NCI-H1105 (cell line): ENCODE measurements at places on chromosomes 6 and 20.

GRCh38 chr6:26445934-26446667, 5.8 kb downstream of the BTN3A3 start:
- no peak for DNase-seq

DNA sequence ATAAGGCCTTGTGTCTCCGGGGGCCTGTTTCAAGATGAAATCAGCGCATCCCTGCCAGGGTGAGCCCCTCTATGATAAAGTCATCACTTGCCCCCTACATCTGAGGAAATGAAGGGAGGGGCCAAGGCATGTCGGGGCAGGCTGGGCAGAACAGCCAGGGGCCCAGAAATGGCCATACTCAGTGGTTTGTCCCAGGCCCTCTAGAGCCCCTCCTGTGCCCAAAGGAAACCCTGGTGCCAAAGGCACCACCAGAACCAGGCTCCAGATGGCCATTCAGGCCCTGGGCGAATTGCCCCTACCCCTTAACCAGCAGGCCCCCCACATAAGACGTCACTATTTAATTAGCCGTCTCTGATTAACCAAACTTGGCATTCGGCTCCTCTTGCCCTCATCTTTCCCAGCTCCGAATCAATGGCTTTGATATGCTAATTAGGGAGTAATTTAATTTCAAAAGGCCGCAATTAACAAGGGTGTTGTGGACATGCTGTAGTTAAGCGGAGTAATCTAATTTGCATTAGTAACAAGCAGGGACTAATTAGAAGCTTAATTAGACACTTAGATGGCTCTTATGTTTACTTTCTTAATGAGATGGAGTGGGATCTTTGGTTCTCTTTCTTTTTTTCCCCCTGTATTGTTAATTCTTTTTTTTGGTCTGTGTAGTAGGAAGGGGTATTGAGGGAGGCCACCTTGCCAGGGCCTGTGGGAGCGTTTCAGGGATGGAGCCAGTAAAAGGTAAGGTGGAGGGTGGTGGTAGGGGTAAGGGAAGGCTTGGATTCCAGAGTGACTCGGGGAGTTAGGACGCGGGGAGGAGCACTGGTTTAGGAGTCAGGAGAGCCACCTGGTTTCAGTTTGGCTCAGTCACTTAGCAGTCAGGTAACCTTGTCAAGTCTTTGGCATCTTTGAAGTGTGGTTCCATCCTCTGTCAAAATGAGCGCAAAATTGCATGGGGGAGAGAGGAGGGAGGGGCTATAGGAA, 9.4 kb downstream of the FOXP4 start:
- no peak for DNase-seq

DNA sequence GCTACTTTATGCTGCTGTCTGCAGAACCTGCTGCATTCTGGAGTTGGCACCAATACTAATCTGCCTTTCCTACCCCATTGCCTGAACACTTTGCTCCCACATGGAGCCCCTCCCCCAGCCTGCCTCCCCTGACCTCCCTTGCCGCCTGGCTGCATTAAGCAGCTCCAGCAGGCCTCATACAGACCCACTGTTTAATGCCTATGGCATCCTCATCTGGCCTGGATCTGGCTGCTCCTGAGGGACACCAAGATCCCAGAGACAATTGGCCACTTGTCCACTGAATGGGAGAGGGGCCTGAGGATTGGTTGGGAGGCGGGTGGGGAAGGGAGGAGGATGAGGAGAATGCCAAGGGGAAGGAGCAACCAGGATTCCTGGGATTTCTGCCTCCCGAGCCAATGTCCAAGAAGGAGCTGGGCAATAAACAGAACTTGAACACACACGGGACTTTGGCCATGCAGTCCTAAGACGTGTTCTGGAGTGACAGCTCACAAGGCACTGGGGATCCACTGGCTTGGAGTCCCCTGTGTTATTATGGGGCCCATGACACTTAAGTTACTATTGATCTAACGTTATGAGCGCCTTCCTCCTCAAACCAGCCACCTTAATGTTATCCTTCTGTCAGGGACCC, 10.4 kb upstream of the KCNK5 start:
- no peak for DNase-seq

DNA sequence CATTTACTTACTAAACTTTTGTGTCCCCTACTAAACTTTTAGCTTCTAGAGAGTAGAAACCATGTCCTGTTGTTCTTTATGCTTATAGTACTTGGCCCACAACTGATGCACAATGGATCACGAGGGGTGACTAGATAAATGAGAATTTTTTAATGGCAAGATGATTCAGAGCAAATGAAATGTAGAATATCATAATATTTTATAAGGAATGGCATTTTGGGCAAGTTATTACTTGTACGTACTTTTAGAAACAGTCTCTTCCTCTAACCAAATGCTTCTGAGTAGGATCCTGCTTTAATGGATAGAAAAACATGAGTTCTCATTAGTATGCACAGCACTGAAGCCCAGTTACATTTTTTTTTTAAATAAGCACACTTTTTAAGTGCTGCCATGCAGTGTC, 336.3 kb downstream of the NRN1 start:
- DNase-seq = no peak

- no peak for DNase-seq
Observed at GRCh38 chr6:151616091-151616513, 122.3 kb downstream of the CCDC170 start.

GRCh38 chr6:166167258-166167731, 356 bp downstream of the TBXT start:
- no peak for DNase-seq

GRCh38 chr6:41367700-41368099, 32.3 kb downstream of the NCR2 start:
- peak; percentile 63 for DNase-seq

GRCh38 chr6:63673692-63674091, 38.1 kb downstream of the PHF3 start:
- DNase-seq = no peak

GRCh38 chr6:104477569-104477968, 382.1 kb downstream of the HACE1 start:
- DNase-seq = no peak

GRCh38 chr6:139490482-139490881, 116.0 kb upstream of the CITED2 start:
- no peak for DNase-seq

DNA sequence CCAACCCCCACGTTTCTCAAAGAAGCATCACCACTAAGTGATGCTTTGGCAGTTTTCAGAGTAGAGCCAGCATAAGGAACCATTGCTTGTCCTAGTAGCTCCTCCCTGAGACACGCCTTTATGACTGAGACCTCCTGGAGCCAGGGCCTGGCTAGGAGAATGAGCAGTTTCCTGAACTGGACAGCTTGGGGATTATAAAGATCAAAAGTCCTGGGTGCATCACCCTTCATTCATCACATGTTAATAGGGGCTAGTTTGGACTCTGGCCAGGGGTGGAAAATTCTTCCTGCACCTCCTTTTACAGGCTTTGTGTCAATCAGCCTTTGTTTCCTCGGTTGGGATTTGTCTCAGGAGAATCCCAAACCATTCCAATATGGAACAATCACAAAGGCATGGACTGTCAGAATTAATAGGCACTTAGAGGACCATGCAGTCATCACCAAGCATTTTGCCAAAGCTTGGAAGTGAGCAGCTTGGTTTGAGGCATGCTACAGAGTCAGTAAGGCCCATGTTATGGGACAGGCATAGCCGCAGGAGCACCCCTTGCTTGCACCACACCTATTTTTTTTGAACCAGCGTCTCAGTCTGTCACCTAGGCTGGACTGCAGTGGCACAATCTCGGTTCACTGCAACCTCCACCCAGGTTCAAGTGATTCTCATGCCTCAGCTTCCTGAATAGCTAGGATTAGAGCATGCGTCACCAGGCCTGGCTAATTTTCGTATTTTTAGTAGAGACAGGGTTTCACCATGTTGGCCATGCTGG, 64.9 kb upstream of the TGM3 start:
- no peak for DNase-seq

DNA sequence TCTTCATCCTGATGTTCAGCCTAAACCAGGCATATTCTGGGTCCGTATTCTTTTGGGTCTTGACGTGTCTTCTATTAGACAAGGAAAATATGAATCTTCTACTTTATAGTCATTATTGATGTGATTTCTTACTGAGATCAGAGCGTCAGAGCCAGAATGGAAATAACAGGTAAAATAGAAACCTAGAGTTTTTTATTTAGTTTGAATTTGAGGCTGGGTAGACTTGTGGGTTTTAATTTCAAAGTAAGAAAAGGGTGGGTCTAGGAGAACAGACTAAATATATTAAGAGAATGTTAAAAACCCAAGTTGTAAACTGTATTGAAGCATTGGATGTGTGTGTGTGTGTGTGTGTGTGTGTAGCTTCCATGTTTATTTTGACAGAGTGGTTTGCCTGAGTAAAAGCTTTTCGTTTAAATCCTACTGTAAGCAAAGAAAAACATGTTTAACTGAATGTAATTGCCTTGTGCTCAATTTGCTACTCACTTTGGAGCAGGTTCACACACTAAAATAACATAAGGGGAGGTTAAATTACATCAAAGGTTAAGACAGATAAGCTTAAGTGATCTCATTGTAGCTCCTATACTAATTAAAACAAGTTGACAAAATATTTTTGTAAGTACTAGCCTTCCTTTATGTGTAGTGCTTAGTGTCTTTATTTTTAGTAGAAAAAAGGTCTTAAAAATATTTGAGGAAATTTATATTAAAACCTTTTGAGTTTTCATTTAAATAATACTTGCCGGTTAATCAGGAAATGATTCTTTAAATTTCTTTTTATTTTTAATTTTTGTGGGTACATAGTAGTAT, 17.4 kb downstream of the HECA start:
- no peak for DNase-seq

DNA sequence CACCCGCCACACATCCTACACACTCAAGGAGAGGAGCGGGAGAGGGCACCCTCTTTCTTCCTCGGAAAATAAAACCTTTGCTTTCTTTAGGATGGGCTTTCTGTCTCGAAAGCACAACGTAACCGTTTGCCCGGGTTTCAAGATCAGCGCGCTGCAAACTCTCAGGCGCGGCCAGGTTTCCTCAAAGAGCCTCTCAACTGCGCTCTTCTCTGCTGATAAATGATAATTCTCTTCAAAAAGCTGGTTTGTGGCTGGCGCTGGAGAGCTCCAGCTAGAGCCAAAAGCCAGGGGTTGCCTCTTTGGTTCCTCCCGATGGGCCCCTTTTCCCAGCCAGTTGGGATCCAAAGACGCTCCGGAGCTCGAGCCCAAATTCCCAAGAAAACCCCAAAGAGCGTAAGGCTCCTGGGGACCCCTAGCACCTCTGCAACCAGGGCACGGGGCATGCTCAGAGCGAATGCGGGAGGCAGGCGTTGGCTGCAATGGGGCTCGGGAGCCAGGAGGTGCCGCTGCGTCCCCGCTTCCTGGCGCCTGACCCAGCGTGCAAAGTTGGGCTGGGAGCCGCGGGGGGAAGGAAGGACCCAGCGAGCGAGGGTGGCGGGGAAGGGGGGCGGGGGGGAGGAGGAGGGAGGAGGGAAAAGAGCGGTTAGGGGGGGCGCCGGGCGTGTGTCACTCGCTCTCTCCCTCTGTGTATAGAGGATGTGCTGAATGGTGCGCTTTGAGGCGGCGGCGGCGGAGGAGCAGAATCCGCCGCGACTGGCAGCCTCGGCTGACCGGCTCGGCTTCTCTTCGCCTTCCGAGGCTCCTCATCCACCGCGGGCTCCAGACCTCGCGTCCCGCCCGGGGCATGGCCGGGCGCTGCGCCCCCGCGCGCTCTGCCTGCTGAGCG, at the start of gene PLCB1:
Gene PLCB1 (plus strand): TSS at position 669 of the 886 bp plus-strand sequence. CDS start 386 bp downstream, outside the sequence.
- DNase-seq = peak; percentile 91

DNA sequence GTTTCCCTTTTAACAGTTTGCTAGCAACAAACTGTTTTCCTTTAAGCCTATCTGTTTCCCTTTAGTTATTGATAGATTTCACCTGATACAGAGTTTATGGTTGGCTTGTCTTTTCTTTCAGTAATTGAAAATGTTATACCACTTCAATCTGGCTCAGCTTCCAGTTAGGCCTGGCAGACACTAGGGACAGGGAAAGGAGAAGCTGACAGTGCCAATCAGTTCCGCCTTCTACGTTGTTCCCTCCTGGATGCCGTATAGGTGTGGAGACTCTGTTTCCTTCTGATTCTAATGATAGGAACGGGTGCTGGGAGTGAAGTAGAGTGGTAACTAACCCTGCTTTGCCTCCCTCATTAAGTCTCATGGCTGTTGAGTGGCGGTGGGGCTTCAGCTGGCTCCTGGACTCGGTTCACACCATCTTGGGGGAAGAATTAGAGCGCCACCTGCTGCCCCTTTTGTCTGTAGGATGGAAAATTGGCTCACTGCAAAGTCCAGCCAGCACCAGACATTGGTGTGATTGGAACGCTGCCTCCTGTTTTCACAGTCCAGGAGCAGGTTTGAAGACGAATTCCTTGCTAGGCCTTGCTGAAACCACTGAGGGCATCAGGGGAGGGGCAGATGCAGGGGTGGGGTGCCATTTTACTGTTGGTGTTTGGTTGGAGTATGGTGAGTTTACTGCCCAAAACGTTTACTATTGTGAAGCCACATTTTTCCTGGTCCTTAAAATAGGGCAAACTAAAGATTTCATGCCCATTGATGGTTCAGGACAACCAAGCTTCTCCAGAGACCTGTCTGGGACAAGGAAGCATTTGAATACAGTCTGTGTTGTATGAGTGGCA, 1729.5 kb downstream of the GRIK2 start:
- peak; percentile 72 for DNase-seq

GRCh38 chr6:134627707-134628106, 309.8 kb upstream of the SGK1 start:
- DNase-seq = no peak

- no peak for DNase-seq
Observed at GRCh38 chr20:3311623-3312022, 72.6 kb upstream of the SLC4A11 start.

DNA sequence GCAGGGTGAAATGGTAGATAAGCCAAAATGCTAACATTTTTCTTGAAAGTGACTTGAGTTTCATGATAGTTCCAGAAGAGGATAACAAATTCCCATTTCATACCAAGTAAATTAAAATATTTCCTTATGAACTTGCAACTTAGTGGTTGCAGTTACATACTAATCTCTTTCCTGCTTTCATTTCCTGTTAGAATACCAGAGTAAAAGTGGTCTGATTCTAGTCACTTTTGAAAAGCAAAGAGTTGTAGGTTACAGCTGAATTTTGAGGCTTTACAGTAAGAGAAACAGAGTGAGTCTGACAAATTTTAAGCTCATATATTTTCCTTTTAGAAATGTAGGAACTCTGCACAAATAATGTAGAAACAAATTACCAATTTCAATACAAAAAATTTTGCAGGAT, 117.4 kb downstream of the ZFAND3 start:
- DNase-seq = no peak

DNA sequence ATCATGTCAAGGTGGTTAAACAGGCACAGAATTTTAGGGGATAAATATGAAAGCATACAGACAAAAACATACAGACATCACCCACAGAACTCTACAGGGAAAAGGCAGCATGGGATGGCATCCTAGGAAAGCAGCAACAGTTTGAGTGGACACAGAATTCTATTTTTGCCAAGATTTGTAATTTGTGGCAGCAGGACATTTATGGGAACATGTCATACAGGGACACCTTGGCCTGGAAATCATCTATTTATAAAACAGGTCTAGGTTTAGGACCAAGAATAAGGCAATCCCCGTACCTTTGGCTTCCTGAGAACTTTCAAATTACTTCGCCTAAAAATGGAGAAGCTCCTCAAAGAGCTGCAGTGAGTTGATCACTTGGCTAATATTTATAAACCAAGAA, 17.5 kb downstream of the ARHGAP18 start:
- DNase-seq = no peak
